Activated naive CD4-positive, alpha-beta T cell treated with anti-CD3 and anti-CD28 coated beads, Interleukin-2, amount 50 U/mL, for 72 hours (primary cell): ENCODE measurements at places on chromosomes 7 and 10. TPM values are rescaled to one million over a fixed set of nuclear protein-coding genes. Genes with fewer than 3 reads are reported as not detected.

DNA sequence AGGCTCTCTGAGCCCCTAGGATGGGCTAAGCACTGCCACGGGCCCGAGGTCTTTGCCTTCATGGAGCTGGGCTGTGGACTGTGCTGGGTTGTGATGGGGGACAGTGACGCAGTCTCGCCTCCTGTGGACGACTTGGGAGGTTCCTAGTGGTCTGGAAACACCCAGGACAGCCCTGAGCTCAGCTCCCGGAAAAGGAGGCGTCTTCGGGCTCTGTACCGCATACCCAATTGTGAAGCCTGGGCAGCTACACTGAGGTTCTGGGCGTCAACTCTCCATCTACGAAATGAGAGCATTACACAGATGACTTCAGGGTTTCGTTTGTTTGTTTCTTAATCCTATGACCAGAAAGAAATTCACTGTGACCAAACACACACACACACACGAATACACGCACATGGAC is 79.6 kb upstream of the KAT6B start:
- no peak for DNase-seq

DNA sequence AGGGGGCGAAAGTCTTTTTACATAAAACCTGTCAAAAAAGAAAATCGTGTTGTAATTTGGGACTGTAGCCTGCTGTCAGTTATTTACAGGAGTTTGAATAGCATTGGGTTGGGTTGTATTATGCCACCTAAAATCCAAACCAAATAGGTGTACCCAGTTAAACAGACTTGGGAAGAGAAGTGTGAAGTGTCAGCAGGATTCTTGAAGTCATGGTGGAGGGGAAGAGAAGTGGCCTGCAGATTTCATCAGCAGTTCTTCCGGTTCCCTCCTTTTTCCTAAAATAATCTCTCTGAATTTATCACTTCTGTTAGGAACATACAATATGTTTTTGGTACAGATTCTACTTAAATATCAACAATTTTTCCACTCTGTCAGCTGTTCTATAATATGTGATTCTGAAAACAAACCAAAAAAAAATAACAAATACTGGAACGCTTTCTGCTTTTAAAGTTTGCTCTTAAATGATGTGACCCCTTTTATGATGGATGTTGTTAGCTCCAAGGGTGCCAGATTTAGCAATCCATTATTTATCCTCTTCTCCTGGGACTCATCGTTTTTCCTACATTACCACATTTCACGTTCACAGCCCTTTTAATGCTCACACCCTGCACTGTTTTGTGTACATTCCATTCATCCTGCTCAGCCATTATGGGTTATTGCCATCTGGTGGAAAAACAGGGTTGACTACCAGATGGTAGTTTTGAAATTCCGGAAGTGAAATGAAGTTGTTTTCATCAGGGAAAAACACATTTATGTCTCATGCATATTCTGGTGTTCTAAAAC is 18.7 kb upstream of the ARHGAP12 start:
- no peak for DNase-seq

The PYROXD2 gene
- total RNA-seq, result 2.3 TPM

DNA sequence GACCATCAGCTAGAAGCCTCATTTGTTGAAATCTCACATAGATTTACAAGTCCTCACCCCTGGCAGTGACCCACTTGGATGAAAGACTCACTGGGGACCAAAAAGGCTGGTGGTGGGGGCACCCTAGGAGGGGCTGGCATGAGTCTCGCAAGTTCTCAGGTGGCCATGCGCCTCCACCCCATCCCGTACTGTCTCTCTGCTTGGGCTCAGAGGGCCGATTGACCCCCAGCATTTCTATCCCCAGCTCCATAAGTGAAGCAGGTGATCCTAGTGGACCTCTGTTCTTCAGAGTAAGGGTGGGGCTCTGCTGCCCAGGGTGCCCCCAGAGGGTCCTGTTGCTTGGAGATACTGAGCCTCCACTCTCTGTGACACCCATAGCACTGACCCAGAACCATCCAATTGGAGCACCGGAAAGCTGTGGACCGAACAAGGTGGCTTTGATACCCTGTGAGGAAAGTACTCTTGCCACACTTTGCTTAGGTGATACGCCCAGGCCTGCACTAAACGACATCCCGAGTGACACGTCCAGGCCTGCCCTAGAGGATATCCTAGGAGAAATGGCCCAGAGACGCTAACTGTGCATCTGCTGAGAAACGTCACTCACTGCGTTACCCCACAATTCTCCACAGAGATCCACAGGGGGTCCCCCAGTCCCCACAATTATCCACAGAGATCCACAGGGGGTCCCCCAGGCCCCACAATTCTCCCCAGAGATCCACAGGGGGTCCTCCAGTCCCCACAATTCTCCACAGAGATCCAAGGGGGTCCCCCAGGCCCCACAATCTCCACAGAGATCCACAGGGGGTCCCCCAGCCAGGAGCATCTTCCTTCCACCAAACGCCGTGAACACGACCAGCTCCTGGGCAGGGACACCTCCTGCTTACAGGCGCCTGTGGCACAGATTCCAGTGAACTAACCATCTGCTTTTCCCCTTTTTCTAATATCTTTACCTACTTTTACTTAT is 262.9 kb downstream of the PTPRN2 start:
- no peak for DNase-seq

The ADAMTS14 gene
- 0.16 TPM for total RNA-seq

- DNase-seq, result no peak
These were observed 16.5 kb downstream of the ADCY1 start for GRCh38 chr7:45590679-45591057.

The DNAJC12 gene
- 0.68 TPM for total RNA-seq

GRCh38 chr7:70131817-70132216 is 533.5 kb downstream of the AUTS2 start:
- DNase-seq, result no peak

GRCh38 chr7:107392830-107393229 is 77.0 kb upstream of the GPR22 start:
- no peak for DNase-seq

The ASZ1 gene
- not detected for total RNA-seq

- DNase-seq, result no peak
These were observed 519 bp upstream of the ZNF655 start for GRCh38 chr7:99557940-99558305.

DNA sequence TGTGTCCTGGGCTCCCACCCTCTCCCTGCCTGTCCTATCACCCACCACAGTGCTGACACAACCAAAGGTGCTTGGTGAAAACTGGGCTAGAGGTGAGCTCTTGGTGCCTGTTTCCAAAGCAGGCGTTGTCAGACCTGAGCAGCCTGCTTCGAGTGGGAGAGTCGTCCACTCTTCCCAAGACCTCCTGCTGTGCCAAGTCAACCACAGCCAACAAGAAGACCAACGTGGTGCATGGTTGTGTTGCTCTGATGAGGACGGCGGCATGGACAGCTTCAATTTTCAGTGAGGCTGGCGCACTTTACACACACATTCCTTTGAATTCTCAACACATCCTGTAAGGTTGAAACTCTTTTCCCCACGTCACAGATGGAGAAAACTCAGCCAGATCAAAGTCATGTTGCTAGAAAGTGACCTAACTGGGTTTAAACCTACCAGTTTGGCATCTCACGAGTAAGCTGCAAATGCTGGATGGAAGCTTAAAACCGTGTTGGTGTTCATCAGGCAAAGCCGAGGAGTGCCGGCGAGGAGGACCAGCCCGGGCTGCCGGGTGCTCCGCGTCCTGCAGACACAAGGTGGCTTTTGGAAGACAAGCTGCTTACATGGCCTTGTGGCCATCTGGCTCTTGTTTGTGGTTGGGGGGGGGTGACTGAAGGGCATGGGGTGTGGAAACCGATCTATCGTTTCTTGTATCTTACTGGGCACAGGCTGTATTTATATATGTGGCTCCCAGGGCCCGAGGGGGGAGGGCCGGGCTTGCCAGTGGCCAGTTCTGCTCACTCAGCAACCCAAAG is 39.3 kb downstream of the INSIG1 start:
- no peak for DNase-seq

- DNase-seq, result no peak
These were observed 23.1 kb upstream of the ZNF107 start for GRCh38 chr7:64642875-64643274.

DNA sequence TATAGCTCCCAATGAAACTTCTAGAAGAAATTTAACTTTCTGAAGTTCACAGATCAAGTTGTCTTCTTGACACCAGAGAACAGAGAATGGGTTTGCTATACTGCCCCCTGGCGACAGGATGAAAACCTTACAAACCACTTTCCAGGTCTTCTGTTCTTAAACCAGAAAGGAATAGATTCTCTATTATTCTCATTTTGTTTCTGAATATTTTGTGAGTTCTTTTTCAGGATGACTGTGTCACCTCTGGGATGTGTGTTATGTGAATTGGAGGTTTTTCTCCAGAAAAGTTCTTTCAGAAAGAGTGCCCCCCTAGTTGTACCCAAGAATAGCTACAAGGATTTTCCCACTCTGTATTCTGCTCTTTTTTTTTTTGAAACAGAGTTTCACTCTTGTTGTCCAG is 6.3 kb downstream of the IFT22 start:
- DNase-seq, result peak; percentile 69

- no peak for DNase-seq
These were observed 30.5 kb downstream of the BICC1 start for GRCh38 chr10:58543141-58543540.

The MRLN gene
- total RNA-seq, result not detected

DNA sequence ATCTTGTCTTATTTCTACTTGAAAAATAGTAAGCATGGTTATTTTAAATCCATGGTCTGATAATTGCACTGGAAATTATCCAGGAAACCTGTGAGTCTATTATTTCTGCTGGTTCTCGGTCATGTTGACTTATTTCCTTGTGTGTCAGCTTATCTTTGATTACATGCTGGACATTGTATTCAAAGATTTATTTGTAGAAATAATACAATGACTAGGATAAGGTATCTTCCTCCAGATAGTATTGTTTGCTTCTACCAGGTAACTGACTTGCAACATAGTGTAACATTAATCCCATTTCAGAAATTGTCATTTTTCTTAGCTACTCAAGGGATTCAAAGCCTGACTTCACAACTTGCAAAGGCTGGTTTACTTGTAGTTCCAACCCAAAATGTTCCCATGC is 33.4 kb downstream of the PLXNA4 start:
- DNase-seq, result no peak

DNA sequence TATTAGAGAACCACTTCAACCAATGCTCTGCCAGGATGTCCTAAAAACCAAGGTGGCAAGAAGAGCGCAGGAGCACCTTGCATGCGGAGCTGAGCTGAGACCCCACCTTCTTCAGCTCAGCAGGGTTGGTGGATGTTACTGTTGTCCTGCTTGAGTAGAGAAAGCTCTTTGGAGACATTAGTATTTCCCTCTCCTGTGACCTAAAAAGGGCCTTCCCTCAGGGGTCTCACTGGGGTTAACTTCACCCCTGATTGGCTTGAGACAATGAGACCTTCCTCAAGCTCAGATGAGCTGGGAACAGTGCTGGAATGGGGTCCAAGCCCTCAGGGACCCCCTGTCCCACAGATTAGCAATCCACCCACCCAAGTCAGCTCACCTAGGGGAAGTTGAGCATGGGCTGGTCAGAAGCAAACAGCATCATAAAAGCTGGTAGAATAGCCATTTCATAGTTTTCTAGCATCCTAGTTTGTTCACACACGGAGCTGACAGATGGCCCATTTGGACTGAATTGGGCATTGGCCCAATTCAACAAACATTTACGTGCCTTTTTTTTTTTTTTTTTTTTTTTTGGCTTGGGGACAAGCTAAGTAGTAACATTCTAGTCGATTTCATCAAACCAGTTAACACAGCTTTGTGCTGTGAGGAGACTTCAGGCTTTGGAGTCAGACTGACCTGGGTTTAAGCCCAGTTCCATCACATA is 100.6 kb upstream of the HABP2 start:
- no peak for DNase-seq

GRCh38 chr10:43867667-43868565 is 219.2 kb upstream of the ZNF32 start:
- DNase-seq, result no peak

The PDZD7 gene
- total RNA-seq, result 1.3 TPM

The SEC31B gene
- 60.8 TPM for total RNA-seq

The HOXA4 gene
- 0.59 TPM for total RNA-seq

The PLCE1 gene
- total RNA-seq, result 0.07 TPM

- DNase-seq, result no peak
These were observed 19.9 kb upstream of the SP4 start for GRCh38 chr7:21407796-21408480.

DNA sequence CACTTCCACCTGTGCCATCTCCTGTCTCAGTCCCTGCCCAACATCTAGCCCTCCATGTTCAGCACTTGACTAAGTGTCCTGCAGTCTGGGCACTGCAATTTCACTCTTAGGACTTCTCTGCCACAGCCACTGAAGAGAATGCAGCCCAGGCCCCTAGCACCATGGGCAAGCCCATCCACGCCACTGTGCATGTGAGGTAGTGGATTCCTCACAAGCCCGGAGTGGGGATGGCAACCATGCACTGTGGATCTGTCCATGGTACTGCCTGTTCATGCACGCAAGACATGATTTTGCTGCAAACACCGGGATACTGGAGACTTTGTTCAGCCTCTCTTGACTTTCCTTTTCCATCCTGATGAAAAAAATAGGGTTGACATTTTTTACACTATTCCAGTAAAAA is 12.3 kb downstream of the DDC start:
- DNase-seq, result no peak

DNA sequence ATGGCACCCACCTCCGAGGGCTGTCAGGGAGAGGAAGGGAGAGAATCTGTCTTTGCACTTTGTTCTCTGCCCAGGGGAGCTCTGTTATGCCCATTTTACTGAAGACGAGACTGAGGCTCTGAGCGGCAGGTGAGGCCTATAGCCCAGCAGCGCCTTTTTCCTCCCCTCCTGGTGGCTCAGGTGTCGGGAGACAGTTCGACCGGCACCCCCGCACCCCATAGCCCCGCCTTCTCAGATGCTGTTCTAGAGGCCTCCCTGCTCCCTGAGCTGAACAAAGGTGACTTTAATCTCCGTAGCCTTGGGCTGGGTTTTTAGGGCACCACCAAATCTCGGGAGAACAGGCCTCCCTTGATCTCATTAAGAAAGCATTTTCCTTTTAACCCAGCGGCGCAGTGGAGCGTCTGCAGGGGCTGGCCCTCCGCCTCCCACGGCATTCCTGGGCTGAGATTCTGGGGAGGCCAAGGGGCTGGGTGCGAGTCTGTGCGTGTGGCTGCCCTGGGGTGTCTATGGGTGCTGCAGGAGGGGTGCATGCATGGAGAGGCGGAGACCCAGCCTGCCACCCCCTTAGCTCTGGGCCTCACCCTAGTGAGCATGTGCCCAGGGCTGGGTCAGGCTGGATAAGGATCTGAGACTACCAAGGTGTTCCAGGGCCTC is 3.3 kb downstream of the LFNG start:
- DNase-seq, result no peak

- no peak for DNase-seq
These were observed 6.3 kb upstream of the PANK1 start for GRCh38 chr10:89651205-89651915.

The ZYX gene
- total RNA-seq, result 146 TPM

The H2BK1 gene
- total RNA-seq, result 1.2 TPM

DNA sequence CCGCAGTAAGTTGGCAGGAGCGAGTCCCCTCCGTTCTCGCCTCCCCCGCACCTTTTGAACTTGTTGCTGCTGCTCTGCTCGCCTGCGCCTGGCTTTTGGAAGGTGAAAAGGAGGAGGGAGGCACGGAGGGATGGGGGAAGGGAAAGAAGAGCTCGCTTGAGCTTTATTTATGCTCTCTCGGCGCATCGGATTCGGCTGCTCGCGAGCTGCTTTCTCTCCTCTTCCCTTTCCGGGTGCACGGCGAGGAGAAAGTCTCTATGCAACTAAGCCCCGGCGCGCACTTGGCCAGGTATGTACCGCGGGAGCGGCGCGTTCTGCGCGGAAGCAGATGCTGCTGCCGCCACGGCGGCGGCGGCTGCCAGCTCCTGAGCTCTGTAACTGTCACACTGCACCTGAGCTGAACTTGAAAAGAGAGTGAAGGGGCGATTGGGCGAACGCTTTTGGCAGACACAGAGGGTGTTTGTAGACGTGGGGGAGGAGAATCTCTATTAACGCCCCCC is 551 bp downstream of the KCND2 start:
- no peak for DNase-seq
